IPS-NIHi11 (cell line): ENCODE measurements at places on chromosomes 6 and 20.

GRCh38 chr6:52839124-52840055 is 1.2 kb downstream of the GSTA5 start:
- peak; percentile 81 for DNase-seq

- DNase-seq: peak; percentile 79
Measured at GRCh38 chr6:161748535-161749416, 474.9 kb upstream of the AGPAT4 start.

- DNase-seq: no peak
Measured at GRCh38 chr6:149223904-149224351, 93.6 kb upstream of the TAB2 start.

DNA sequence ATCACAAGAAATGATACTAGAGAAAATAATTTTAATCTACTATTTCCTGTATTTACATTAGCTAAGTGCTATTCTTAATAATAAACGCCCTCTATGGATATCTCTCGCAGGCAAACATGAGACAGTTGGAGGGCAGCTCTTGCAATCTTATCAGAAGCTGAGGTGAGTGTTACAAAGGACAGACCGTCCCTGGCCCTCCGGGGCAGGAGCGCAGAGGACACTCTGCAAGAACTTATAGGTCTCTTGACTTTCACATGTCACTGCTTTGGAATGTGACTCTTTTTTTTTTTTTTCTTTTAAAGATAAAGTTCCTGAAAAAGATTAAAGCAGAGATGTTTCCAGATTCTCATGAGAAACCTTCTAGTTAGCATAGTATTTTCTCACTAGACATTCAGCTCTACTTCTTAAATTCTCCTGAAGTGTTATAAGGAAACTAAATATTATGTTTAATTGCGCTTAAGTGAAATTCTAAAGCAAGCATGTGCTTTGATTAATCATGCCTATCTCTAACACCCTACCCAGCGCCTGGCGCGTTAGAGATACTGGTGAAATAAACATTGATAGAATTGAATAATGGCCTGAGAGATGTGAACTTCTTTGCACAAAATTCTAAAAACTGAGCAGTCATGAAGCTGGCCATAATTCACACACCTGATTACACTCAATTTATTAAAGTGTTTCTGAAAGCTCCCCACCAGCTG is 57.4 kb downstream of the SYTL3 start:
- peak; percentile 37 for DNase-seq

- DNase-seq: peak; percentile 28
Measured at GRCh38 chr6:167571550-167571949, 246.7 kb downstream of the TTLL2 start.

- no peak for DNase-seq
Measured at GRCh38 chr6:35669451-35670045, 19.2 kb downstream of the FKBP5 start.

DNA sequence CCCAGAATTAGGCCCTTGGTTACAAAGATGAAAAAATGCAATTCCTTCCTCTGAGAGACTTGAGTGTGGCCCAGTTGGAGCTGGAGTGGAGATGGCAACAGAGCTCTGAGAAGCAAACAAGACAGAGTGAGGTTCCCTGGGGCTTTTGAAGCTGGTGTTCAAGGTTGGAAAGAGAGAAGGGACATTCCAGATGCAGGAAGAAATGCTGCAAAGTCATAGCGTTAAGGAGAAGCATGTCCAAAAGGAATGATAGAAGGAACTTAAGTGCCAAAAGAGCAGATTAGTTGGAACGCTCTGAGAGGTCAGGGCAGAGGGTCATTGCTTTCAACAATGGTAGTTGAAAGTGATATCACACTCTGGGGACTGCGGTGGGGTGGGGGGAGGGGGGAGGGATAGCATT is 251.8 kb downstream of the TBC1D7 start:
- DNase-seq: no peak

DNA sequence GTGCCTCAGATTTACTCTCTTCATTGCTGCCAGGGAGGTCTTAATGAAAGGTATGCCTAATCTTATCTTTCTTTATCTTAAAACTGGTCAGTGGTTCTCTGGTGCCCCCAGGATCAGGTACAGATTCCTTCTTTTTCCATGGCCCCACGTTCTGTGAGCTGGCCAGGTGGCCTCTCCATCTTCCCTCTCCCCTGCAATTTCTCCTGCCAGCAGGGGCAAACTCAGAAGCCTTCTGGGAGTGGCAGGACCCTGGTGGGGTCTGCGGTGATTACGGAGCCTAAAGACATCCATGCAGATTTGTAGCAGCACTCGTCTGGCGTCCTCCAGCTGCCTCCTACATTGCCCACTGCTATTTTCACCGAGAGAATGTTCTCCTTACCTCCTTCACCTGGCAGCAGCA is 95.8 kb downstream of the CCDC170 start:
- DNase-seq: no peak

GRCh38 chr6:152981989-152982903 is 595 bp downstream of the FBXO5 start:
- DNase-seq: peak; percentile 15

- no peak for DNase-seq
Measured at GRCh38 chr20:24773168-24773567, 175.9 kb upstream of the CST7 start.

DNA sequence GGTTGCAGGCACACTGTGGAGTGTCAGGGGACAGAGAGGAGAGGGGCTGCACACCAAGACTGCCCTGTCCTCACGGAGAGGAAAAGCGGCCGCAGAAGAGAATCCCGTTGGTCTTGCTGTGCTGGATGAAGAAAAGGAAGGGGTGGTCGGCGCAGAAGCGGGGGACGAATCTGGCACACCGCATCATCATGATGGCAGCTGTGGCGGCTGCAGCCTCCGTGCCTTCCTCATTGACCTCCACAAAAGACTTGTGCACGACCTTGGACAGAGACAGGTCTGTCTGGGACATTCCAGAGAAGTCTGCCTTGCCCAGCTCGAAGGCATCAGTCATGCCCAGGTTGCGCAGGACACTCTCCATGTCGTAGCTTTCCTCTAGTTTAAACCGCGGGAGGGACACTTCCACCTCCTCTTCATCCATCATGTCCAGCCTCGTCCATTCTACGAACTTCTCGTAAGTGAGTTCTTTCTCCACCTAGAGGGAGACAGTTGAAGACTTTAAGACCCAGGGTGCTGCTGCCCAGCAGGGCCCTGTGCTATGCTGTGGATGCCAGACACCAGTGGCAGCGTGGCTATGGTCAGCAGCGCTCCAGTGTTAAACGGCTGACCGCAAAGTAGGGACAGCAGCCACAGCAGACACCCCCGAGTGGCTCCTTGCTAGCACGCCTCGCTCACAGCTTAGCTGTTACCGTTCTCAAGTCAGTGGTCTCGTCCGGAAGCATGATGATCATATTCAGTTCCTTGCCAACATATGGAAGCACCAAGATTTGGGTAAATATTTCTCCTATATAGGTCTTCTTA is 22.9 kb downstream of the SERPINB6 start:
- no peak for DNase-seq

GRCh38 chr20:36496707-36497669 is 44.3 kb upstream of the MYL9 start:
- no peak for DNase-seq

GRCh38 chr6:79586548-79586947 is 44.6 kb upstream of the SH3BGRL2 start:
- DNase-seq: peak; percentile 48

GRCh38 chr6:38589367-38589720 is 50.4 kb downstream of the BTBD9 start:
- no peak for DNase-seq

GRCh38 chr6:166402582-166403277 is 20.0 kb upstream of the MPC1 start:
- DNase-seq: no peak

DNA sequence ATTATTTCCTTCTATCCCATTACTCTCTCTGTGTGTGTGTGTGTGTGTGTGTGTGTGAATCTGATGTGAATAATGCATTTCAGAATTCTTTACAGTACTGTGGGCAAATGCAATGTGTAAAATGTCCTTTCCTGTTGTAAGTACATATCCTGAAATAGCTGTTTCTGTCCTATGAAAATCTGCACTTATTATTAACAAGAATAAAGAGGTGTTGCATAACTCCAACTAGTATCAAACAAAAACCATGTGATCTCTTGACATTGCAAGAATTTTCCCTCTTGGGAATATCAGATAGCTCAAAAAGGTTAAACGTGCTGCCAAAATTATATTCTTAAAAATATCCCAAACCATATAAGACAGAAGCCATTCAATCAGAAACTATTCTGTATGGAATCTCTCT is 52.0 kb downstream of the LGSN start:
- no peak for DNase-seq

- no peak for DNase-seq
Measured at GRCh38 chr6:145626857-145627256, 108.5 kb downstream of the EPM2A start.

- DNase-seq: no peak
Measured at GRCh38 chr20:62557462-62557861, 81.7 kb upstream of the GATA5 start.

DNA sequence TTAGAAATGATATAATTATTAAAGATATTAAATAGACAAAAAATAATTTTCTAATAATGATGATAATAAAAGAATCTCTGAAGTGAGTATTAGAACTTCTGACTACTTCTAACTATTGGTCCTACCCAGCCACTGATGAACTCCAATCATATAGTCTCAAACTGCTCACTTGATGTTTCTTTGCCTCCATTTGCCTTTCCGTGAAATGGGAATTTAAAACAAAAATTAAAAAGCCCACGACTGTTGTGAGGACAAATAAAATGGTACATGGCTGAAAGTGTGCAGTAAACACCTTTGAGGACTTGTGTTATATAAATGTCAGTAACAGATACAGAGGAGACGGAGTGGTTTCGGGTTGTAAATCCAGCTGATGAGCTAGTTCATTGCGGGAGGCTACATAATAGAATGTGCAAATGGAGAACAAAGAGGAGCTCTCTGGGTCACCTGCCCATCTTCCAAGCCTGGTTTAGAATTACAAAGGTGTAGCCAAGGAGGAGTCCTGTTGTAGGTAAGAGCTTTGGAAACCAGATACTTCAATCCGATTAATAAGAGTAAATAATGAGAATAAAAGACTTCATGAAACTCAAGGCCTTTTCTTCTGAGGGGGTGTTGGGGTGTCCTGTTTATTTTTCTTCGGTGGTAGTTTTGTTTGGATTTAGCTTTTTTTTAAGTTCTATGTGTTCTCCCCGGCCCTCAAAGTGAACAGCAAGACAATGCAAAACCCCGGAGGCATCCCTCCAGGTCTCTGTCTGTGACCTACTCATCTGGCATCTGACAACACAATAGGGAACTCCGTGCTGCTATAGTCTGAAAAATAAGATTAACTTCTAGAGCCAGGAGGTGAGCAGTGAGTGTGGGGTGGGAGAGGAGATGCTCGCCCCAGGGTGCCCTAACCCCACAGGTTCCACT is 4.4 kb upstream of the PXDC1 start:
- peak; percentile 49 for DNase-seq

DNA sequence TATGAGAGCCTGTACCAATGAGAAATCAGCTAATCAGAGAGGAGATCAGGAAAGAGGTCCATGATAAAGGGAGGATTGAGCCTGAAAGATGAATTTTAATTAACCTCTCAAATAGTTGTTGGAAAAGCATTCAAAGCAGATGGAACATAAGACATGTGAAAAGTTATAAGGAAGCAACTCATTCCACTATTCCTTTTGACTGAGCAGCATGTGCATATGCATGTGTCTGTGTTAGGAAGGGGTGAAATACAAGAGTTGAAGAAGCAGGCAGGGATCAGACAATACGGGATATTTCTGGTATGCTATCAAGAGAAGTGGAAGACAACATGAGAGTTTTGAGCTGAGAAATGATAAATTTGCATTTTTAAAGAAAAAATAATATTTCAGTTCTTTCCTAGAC is 624.8 kb upstream of the PTCHD4 start:
- DNase-seq: no peak
